Stimulated activated CD4-positive, alpha-beta T cell treated with anti-CD3 and anti-CD28 coated beads, TNF-alpha, amount 100 ng/mL, for 1 hour (primary cell): ENCODE measurements at places on chromosomes 1 and 21.
A peak's percentile ranks its signal among the peaks of the same experiment; 100 is the strongest.

DNA sequence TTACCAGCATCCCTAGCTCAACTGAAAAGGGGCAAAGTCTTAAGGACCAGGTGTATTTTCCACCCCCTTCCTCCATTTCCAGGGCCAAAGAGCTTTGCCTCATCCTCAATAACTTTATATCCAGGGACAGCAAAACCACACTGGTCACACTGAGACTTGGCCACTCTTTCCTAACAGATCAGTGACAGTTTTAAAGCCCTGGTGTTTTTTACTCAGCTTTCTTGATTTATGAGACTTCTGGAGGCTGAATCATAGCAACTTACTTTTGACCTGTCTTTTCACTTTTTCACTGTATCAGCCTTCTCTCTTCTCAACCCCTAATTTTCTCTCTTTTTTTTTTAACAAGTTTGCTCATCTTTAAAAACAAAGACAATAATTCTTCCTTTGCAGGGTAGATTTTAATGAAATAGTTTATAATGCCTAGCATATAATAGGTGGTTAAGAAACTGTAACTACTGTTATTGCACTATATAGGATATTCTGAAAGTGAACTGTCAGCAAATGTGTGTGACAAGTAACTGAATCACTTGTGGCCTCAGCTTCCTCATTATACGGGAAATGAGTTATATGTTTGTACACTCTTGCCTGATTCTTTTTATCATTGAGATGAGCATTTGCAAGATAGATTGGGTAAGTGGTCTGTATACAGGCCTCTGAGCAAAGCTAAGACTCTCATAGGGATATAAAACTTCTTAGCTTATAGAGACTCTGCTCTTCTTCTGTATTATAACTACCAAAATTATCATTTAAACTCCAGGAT lies 19.7 kb upstream of the DYNLT5 start:
- DNase-seq, result no peak

DNA sequence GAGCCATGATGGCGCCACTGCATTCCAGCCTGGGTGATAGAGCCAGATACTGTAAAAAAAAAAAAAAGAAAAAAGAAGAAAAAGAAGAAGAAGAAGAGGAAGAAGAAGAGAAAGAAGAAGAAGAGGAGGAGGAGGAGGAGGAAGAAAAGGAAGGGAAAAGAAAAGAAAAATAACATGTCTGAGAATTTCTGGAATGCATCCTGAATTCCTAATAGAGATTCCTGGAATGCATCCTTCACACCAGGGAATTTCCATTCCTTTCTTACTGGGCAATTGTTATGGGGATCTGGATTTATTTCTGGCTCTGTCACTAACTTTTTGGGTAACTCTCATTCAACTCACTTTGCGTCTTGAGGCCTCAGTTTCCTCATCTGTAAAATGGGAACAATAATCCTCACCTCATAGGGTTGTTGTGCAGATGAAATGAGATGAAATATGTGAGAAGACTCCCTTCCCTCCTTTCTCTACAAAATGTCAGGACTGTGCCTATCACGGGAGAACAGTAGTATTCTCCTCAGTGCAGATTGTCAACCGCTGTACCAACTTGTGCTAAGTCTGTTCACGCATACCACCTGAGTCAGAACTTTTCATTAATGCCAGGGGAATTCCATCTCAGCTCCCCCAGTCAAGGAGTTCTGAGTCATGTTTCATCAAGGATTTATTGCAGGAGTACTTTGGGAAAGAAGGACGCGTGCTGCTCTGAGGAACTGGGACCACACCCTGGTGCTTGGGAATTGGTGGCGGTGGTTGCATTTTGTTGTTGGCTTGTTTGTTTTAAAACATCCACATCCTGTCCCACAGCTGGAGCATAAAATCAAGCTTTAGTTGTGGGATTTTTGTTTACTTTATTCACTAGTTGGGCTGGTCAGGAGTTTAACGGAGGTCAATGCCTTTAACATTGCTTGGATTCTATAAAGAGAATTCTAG lies 42.4 kb upstream of the ROR1 start:
- no peak for DNase-seq

GRCh38 chr1:55331351-55331750 lies 116.2 kb upstream of the USP24 start:
- DNase-seq, result no peak

- no peak for DNase-seq
Observed at GRCh38 chr1:233319272-233319671, 8.3 kb upstream of the MAP3K21 start.

- DNase-seq, result no peak
Observed at GRCh38 chr1:8684590-8684989, 132.8 kb downstream of the RERE start.

DNA sequence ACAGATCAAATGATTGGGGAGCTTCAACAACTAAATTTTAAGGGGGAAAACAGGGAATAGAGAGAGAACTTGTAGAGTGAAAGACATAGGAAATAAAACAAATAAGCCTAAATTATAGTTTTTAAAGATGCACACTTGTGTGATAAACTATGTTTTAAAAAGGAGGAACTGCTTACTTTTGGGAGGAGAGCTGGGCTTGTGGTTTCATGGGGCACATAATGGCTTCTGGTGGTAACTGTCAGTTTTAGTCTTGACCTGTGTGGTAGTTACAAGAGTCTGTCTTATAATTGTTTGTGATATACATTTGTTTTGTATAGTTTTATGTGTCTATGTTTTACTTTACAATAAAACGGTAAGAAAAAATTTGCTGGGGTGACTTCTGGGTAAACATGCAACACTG lies 165.3 kb downstream of the COL24A1 start:
- DNase-seq, result no peak

- DNase-seq, result no peak
Observed at GRCh38 chr1:77977989-77978292, 931 bp downstream of the FUBP1 start.

GRCh38 chr21:15701830-15702229 lies 28.0 kb upstream of the USP25 start:
- no peak for DNase-seq

GRCh38 chr21:37538971-37539590 lies 172.5 kb downstream of the DYRK1A start:
- no peak for DNase-seq

DNA sequence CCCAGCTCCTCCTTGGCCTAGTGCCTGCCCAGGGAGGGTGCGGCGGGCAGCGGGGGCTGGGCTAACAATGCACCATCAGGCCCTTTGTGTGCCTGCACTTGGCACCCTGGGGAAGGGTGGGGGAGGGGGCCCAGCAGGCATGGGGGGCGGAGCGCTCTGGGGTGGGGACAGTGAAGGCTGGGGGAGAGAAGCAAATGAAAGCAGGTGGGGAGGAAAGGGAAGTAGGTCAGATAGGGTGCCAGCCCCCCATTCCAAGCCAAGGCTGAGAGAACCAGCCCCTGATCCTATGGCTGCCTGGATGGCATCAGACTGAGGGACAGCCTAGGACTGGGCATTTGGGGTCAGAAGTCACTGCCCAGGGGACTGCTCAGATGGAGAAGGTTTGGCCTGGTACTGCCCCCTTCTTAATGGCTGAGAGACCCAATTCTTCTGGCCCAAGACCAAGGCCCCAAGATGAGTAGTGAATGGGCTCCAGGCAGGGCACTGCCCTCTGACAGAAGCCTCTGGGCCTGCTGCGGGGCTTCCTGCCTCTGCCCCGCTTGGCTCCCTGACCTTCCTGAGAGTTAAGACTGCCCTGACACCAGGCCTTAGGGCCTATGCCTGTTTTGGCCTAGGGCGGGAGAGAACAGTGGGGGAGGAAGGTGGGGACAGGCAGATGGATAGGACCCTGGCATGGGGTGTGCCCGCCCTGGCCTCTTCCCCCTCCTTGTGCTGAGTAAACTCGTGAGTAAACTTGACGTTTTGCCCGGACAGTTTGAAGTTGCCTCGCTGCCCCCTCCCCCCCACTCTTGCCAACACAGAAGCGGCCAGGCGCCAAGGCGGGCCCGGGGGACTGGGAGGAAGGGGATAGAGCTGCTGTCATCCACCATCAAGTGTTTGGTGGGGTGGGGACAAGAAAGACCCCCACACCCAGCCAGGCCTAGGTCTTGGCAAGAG lies 2.7 kb downstream of the ZBTB7B start:
- no peak for DNase-seq

DNA sequence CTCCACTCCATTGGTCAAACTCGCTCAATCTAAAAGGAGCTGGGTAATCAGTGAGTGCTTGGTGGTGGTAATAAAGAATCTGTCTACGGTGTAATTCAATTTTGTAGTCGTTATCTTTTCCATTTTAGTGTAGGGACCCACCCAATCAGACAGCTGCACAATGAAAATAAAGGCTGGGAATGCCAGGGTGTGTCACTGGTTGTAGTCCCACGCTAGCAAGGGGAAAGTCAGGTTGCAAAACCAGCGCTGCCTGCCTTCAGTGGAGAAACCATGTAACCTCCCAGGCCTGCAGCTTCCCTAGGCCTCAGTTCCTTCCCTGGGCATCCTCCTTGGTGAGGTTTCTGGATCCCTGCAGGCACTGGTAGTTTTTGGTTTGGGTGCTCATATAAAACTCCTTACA lies 49.4 kb upstream of the PPP2R5A start:
- no peak for DNase-seq

DNA sequence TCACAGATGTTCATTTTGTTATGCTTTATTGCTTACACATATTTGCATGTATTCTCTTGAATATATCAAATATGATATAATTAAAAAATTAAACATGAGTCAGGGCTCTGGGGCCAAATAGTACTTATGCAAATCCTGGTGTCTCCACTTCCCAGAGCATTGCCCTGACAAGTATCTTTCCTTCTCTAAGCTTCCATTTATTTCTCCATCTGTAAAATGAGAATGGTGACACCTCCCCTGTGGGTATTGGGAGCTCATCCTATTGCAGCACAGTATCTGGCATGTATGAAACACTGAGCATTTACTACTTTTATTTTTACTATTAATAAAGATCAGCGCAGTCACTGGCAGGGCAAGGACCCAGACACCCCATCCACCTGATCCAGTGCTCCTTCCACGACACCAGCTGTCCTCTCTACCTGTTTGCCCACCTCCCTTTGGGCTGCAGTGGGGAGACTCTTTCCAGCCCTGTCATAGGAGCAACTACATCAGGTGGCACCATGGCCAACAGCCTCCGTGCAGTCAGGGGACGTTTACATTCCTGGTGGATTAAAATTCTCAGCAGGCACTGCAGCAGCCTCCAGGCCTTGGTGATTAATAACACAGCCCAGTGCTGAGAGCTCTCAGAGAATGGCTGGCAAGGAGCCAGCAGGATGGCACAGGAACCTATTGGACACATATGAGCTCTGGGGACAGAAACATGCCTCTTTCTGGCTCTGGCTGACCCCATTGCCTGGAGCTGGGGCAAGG lies 113.0 kb downstream of the DMRTB1 start:
- DNase-seq, result no peak

DNA sequence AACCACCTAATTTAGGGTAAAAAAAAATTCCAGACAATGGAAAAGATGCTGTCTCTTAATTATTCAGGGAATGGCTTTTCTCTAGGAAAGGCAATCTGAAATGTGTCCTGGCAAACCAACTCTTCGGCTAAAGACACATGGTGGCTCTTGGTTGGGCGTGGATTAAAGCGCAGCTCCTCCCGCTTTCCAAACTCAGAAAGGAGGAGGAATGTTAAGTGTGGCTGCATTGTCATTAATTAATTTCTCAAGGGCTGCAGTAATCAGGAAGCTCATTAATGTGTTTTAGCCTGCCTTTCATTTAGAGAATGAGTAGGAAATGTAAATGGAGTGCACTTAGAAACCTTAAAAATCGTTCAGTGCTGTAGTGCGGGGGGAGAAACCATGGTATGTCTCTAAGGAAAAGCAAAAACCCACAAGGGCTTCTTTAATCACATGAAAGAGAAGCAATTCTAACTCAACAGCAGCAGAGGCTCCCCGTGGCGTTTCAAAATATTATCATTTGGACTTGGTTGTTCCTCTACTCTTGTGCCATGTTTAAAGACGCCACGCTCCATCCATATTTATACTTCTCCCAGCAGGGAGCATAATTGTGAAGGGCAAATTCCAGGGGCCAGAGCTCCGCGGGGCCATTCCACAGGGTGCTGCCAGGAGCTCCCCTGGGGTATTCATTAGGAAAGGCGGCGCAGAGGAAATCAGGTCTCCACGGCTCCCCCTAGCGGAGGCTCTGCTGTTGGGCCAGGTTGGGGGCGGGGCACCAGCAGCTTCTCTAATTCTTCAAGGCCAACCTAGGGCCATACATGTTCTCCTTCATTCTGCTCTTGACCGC lies 91.9 kb upstream of the SSX2IP start:
- DNase-seq, result peak; percentile 55

DNA sequence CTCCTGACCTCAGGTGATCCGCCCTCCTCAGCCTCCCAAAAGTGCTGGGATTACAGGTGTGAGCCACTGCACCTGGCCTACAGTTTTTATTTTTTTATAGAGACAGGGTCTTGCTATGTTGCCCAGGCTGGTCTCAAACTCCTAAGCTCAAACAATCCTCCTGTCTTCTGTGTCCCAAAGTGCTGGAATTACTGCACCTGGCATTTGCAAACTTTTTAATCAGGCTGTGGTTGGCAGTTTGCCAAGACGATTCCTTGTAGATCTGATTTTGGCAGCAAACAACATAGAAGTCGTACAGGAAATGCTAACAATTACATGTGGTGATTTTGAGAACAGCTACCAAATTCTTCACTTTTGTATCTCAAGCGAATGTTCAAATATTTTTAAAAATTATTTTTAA lies 10.1 kb downstream of the RBP7 start:
- DNase-seq, result no peak

DNA sequence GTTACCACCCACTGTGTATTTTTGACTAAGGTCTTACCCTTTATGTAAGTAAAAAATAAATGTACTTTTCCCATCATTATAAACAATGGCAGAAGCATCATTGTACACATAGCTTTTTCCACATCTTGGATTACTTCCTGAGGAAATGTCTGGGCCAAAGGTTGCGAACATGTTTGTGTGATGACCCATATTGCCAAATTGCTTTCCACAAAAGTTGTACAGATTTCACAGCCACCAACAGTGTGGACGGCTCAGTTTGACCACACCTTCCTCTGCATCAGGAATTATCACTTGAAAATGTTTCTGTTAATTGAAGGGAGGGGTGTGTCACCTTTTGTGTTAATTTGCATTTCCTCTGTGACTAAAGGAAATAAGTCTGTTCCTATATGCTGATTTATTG lies 25.7 kb downstream of the AKNAD1 start:
- no peak for DNase-seq

DNA sequence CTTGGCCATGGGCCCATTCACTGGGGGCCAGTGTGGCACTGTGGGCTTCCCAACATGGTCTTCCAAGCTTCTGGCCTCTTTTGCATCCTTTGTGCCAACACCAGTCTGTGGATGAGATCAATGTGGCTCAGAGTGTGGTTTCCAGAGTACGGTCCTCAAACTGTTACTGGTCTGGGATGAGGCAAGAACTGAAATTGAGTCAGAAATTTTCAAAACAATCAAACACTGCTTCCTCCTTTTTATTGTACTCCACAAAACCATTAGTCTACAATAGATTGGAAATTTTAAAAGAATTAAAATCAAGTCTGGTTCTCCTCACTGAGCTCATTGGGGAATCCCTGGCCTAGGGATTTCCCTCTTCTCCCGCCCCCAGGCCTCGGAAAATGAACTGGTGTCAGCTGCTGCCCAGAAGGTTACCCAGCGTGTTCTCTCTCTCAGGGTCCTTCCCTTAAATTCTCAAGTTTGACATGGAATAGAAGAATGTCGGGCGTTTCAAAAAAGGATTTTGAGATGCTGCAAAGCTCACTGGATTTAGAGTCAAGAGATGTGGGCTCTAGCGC lies 222.0 kb downstream of the SDCCAG8 start:
- no peak for DNase-seq
